Fibroblast of upper back skin (primary cell): ENCODE measurements at places on chromosomes 16 and 17.

- DNase-seq = no peak
Measured at GRCh38 chr16:14496786-14497185, 133.3 kb downstream of the PARN start.

- peak; percentile 7 for DNase-seq
Measured at GRCh38 chr17:56834380-56835263, 671 bp downstream of the DGKE start.

- peak; percentile 18 for DNase-seq
Measured at GRCh38 chr17:1562176-1562643, 382 bp downstream of the PITPNA start.

- DNase-seq = no peak
Measured at GRCh38 chr17:81910840-81911276, 341 bp downstream of the PCYT2 start.

DNA sequence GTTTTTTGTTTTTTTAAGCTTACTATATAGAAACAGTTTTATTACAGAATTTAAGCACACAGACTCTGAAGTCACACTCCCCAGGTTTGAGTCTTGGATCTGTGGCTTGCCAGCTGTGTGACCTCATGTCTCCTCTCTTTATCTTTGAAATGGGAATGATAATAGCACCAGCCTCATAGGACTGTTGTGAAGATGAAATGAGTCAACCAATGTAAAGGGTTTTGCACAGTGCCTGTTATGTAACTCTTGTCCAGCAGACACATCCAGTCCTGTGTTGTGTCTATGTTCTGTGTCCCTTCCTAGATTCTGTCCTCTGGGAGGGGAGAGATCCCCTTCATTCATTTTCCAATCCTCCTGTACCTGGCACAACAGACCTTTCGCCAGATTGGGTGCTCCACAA, 3.1 kb upstream of the CPD start:
- no peak for DNase-seq

DNA sequence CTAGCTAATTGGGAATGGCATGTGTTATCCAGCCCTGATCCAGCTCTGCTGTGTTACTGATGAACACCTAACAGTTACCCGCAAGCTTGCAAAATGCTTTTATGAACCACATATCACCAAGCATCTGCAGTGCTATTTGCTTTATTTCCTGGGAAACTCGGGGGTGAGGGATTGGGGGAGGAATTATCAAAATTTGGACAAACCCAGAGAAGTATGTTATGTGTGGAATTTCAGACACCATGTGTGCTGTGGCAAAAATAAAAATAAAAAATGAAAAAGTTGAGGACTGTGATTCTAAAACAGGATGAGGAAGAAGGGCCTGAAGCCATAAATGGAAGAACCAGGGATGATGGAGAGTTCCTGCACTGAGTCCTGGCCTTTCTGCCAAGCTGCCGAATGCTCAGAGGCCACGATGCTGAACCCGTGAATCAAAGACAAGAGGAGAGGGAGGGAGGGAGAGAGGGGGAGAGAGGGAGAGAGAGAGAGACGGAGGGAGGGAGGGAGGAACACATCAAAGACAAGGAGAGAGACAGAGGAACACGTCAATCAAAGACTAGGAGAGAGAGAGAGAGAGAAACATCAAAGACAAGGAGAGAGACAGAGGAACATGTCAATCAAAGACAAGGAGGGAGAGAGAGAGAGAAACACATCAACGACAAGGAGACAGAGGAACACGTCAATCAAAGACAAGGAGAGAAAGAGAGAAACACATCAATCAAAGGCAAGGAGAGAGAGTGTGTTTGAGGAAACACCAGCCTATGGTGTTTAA, 89.8 kb downstream of the MRM3 start:
- DNase-seq = peak; percentile 65

DNA sequence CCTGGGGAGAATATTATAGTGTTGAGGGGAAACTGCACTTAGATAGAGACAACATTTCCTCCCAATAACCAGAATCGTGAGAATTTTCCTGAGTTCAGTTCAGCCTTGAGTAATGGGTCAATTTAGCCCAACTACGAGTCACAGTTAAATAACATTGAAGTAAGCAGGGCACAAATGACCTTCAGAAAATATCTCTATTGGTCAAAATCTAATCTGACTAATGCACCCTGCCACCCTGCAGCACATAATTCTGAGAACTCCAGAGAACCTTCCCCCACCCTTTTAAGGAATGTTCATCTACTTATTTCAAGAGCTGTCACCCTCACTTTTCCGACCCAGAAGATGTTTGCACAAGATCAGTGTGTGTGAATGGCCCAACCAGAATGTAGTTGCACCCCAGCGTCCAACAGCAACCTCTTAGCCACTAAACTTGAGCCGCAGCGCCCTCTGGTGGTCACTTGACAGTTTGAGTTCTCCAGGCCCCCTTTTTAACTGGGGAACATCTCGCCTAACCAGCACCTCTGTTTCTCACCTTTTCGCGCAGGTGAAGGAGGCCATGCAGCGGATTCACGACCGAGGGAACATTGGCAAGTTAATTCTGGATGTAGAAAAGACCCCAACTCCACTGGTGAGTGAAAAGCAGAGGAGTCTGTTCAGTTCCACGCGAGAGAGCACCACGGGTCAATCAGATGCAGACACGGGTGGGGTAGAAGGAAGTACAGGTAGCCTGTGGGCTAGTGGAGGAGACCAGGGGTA, 50.9 kb upstream of the CLEC3A start:
- DNase-seq = peak; percentile 73

- no peak for DNase-seq
Measured at GRCh38 chr17:34401165-34401564, 38.1 kb upstream of the CCL1 start.
